ENCODE measurements at places on chromosomes 2 and 18. TPM values are rescaled to one million over a fixed set of nuclear protein-coding genes. Genes with fewer than 3 reads are reported as not detected.

Gene AGBL5
- 49.6 TPM for polyA plus RNA-seq

GRCh38 chr2:150572961-150573395 is 85.5 kb upstream of the RND3 start:
- no peak for DNase-seq

Gene CYRIA
- 14.7 TPM for polyA plus RNA-seq

Gene RAB12
- polyA plus RNA-seq, result 53.9 TPM

Gene MYCN
- polyA plus RNA-seq, result 13.5 TPM

Gene DARS1
- polyA plus RNA-seq, result 146 TPM

DNA sequence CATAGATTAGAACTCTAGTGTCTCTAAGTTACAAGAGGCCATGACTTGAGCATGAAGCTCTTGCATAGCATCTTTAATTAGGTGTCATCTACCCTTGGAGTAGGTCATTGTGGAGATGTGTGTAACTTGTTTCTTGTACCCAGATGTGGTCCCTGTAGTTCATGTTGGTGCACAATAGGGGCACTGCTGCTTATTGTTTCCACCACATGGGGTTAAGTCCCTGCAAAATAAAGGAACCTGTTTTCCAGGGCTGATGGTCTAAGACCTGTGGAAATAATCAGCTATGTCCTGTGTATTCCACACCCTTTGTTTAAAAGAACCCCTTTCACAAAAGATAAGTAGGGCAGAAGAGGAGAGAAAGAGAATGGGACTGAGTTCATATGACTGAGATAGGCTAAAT is 28.6 kb downstream of the ASXL3 start:
- DNase-seq, result no peak

GRCh38 chr2:202815548-202816360 is 55.8 kb downstream of the ICA1L start:
- no peak for DNase-seq

- DNase-seq, result no peak
Measured at GRCh38 chr2:164850235-164850634, 8.6 kb upstream of the COBLL1 start.

DNA sequence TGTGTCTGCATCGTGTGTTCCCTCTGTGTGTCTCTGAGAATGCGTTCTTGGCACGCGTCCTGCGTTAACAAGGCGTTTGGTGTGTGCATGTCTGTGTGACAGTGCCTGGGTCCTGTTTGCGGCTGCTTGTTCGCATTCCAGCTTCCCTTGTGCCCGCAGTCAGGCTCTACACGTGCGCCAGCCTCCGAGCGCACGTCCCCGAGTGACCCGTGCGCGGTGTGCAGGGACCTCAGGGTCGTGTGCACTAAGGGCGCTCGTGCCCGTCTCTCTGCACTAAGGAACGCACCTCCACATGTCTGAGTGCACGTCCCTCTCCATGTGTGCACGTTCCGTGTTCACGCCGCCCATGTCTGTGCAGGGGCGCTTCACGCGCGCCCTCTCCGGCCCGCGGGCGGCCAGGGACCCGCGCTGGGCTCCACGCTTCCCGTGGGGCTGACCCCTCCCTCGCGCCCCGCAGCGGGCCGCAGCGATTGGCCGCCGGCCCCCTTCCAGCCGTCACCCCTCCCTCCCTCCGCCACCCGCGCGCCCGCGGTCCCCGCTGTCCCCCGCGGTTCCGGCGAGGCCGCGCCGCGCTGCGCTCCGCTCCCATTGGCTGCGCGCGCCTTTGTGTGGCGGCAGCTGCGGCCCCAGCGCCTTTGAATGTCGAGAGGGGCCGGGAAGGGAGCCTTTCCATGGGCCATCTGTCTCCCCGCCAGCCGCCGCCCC is 229.4 kb downstream of the HAUS1 start:
- DNase-seq, result peak; percentile 63

DNA sequence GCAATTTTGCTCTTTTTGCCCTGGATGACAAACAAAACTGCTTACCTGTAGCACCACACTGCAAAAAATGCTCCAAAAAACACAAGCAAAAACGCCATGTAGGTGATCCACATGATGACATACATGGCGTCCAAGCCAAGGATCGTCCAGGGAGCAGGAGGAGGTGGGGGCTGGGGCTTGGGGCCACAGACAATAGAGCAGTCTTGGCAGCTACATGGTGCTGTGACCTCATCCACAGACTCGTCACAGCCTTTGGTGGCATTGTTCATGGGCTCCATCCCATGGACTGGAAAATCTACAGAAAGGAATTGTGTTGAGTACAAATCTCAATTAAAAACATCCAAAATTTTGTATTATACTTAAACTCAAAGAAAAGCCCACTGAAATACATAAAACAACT is 26.1 kb downstream of the NPC1 start:
- no peak for DNase-seq

Gene EIF5B
- 63.9 TPM for polyA plus RNA-seq

GRCh38 chr2:162125138-162125537 is 26.9 kb downstream of the GCG start:
- DNase-seq, result no peak

GRCh38 chr18:65761636-65762295 is 11.0 kb downstream of the CDH7 start:
- DNase-seq, result no peak

DNA sequence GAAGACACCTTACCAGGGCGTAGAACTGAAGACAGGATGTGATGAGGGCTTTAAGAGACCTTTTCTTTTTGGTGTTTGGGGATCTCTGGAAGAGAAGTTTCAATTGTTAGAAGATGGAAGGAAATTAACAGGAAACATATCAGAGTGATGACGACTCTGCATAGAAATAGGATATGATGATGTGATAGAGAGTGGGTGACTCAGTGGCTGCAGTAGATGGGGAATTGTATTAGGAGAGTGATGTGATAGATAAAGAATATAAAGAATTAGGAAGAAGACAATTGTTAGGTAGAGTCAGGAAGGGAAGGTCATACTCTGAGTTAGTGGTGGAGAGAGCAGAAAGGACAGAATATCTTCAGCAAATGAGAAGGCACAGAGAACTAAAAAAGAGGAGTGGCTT is 593.9 kb downstream of the NYAP2 start:
- no peak for DNase-seq

GRCh38 chr2:26577442-26578112 is 63.6 kb downstream of the CIB4 start:
- peak; percentile 36 for DNase-seq

Gene NLRC4
- 1.5 TPM for polyA plus RNA-seq

Gene CXXC1
- 64.2 TPM for polyA plus RNA-seq

Measured in left lung (tissue), 14 donors.